ENCODE measurements at places on chromosomes 2 and 18. TPM values are rescaled to one million over a fixed set of nuclear protein-coding genes. Genes with fewer than 3 reads are reported as not detected.

CAVIN2 gene
- total RNA-seq: 19.8 TPM

SULT1C2 gene
- 0.48 TPM for total RNA-seq

G6PC2 gene
- total RNA-seq: not detected

STEAP3 gene
- 39.7 TPM for total RNA-seq

HMSD gene
- not detected for total RNA-seq

TMEM247 gene
- total RNA-seq: not detected

RAD51AP2 gene
- not detected for total RNA-seq
